ENCODE measurements at places on chromosomes 7 and 10. TPM values are rescaled to one million over a fixed set of nuclear protein-coding genes. Genes with fewer than 3 reads are reported as not detected.

Gene UTF1
- total RNA-seq = not detected

Gene PITX3
- total RNA-seq = not detected

Gene COL28A1
- total RNA-seq = 0.17 TPM

Gene HKDC1
- under 0.01 TPM for total RNA-seq

Gene MARVELD1
- 44.9 TPM for total RNA-seq

Gene ZNF248
- 2.7 TPM for total RNA-seq

Gene MRPS33
- total RNA-seq = 23.2 TPM

Gene PAX4
- not detected for total RNA-seq

Gene CDC14C
- not detected for total RNA-seq

Gene SPOCK2
- total RNA-seq = 0.34 TPM

Gene RAMP3
- not detected for total RNA-seq

Gene NT5C3A
- total RNA-seq = 15.0 TPM

Gene HOXA2
- 1.3 TPM for total RNA-seq

Gene PDLIM1
- 24.2 TPM for total RNA-seq

Gene DNMBP
- total RNA-seq = 12.4 TPM

Gene PRKCQ
- 0.34 TPM for total RNA-seq

Gene COL1A2
- 1,292 TPM for total RNA-seq

Gene CYP2W1
- total RNA-seq = under 0.01 TPM

Gene GIMAP8
- total RNA-seq = not detected

Gene AQP1
- total RNA-seq = 0.45 TPM

Gene SEMA3E
- 0.45 TPM for total RNA-seq

Gene SH2D4B
- total RNA-seq = not detected

Gene PRPS1L1
- not detected for total RNA-seq

Gene ZNF862
- 3.9 TPM for total RNA-seq

Gene LEP
- not detected for total RNA-seq

Gene NUTM2B
- total RNA-seq = 0.89 TPM

Gene FAM131B
- 1.0 TPM for total RNA-seq

Gene BMI1
- 35.6 TPM for total RNA-seq

Gene PLXDC2
- 4.9 TPM for total RNA-seq

Gene SPDYE6
- total RNA-seq = not detected

Gene VSTM4
- 0.74 TPM for total RNA-seq

Gene ANKRD22
- total RNA-seq = not detected

Gene CRYGN
- not detected for total RNA-seq

All from bronchus fibroblast of lung (primary cell).